ENCODE measurements at places on chromosomes 6 and 20.

DNA sequence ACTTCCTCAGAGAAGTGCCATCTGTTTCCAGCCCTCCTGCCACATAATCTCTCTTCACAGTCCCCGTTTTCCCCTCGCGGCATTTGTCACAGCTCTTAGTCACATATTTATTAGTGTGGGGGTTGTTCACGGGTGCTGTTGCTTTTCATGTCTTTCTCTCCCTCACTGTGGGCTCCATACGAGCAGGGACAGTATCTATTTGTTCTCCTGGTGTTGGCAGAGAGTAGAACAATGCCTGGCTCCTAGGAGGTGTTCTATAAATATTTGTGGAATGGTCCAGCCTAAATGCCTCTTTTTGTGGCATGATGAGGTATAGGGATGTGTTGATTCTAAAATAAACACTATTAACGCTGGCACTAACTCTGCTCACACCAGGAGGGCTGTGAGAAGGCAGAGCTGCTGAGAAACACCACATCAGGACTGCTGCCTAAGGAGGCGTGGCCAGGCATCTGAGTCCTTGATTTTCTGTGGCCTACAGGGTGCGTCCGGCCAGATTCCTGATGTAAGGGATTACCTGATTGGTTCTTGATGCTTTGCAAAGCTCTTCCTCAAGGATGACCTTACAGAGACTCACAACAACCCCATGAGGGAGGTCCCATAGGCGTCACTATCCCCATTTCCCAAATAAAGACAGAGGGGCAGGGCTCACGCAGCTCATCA is 219.8 kb upstream of the ARID1B start:
- DNase-seq = peak; percentile 9

GRCh38 chr20:62487118-62487517 is 11.3 kb upstream of the GATA5 start:
- DNase-seq = no peak

DNA sequence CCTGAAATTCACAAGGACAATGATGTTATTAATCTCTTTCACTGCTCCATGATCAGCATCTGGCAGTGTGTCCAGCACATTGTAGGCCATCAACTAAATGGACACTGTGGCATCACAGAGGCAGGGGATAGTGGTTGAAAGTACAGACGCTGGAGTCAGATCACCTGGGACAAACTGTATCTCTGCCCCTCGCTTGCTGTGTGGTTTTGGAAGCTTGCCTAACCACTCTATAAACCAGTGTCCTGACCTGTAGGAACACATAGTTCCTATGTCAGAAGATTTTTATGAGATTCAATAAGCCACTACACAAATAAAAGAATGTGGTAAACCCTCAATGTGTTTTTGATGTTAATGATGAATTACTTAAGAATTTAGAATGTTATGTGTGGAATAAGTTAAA is 219.3 kb upstream of the RNF217 start:
- no peak for DNase-seq

DNA sequence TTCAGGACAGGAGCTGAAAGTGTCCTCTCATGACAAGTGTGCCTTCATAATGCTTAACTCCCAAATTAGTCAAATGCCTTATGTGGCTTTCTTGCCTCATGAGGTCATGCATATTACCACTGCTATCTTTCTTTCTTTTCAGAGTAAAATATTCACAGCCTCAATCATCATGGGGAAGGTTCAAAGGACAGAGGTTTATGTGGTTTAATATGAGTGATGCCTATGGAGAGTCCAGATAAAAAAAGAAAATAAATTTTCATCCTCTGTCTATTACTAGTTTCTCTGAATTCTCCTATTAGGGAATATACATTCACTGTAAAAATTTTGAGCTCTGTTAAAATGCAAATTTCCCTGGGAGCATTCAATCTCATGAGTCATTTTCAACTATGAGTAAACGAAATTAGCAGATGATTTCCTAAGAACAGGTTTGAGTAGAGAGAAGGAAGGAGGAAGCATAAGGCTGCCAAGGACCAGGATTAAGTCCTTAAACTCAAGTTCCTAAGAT is 396.9 kb upstream of the ADGRB3 start:
- peak; percentile 6 for DNase-seq

DNA sequence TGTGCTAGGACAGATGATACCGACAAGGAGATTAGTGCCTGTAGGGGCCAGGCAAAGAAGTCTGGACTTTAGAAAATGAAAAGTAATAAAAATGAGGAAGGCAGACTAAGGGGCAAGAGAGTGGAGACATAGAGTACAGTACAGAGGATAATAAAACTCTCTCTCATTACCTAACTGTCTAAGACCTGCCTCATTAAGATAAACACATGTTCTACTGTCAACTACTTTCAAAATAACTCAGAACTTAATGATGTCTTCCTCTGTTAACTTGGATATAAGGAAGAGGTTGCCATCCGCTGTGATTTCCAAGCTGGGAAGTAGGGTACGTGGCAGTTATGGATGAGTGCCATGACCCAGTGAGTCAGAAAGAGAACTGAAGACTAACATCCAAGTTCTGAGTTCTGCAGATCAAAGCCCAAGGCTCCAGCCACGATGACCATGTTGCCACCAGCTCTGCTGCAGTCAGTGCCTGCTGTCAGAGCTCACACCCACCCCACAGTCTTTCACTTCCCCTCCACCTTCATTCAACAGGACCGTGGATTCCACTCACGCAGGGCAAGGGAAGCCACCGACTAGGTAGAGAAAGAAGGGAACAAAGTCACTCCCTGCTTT is 81.8 kb downstream of the KIF16B start:
- no peak for DNase-seq

- DNase-seq = no peak
Observed at GRCh38 chr6:161414707-161415106, 140.8 kb upstream of the AGPAT4 start.
